ENCODE measurements at places on chromosomes 5 and 9.

DNA sequence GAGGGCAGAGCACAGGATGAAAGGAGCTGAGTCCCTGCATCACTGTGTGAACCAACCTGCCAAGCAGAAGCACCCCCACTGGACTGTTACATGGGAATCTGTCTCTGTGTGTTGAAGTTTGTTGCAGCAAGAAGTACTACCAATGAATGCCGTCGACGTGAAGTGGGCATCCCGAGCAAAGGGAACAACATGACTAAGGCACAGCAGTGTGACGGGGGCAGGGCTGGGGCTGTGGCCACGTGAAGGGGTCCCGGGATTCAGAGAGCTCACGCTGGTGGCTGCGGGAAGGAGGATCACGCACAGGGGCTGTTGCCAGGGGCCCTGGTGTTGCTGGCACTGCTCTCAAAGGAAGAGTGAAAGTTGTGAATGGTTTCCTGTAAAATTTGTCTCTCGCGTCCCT is 27.5 kb upstream of the GABBR2 start:
- no peak for DNase-seq

- DNase-seq, result peak; percentile 6
Measured at GRCh38 chr9:128457207-128457606, 1.4 kb downstream of the ODF2 start.

DNA sequence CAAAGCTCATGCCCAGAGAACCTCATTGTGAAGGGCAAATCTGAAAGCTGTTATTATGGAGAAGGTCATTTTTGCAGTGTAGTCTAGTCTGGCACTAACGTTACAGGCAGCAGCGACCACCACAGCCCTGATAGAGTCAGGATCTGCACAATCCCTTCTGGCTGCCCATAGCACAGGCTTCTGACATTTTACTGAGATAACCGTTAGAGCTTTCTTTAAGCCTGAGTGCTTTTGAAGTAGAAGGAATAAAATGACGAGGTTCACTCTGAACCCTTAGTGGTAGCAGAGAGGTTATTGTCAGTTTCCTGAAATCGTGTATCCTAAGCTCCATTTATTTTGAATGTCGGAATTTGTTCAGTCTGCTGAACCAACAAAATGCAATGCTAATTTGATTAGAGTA is 505.1 kb downstream of the CDH12 start:
- no peak for DNase-seq

GRCh38 chr5:89043676-89044075 is 160.7 kb upstream of the MEF2C start:
- no peak for DNase-seq

DNA sequence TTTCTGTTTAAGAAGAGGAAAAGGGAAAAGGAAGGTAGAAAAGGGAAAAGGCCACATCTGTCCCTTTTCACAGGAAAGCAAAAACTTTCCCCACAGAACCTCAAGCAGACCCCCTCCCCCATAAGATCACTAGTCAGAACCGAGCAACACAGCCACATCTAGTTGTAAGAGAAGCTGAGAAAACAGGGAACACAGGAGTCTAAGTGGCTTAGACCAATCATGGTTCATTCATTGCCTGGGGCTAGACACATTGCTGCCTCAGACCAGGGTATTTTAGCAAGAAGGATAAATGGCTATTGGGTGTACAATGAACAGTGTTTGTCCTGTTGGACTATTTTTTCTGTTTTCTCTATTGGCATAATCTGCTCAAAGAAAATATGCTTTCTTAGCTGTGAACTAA is 98.0 kb downstream of the ARL15 start:
- no peak for DNase-seq

GRCh38 chr5:72006361-72006760 is 100.9 kb upstream of the MAP1B start:
- no peak for DNase-seq

GRCh38 chr9:79633558-79633957 is 61.8 kb downstream of the TLE4 start:
- DNase-seq, result no peak

GRCh38 chr9:17065062-17065461 is 69.8 kb upstream of the CNTLN start:
- DNase-seq, result no peak

- DNase-seq, result no peak
Measured at GRCh38 chr5:132765311-132766019, 11.6 kb downstream of the SEPTIN8 start.

DNA sequence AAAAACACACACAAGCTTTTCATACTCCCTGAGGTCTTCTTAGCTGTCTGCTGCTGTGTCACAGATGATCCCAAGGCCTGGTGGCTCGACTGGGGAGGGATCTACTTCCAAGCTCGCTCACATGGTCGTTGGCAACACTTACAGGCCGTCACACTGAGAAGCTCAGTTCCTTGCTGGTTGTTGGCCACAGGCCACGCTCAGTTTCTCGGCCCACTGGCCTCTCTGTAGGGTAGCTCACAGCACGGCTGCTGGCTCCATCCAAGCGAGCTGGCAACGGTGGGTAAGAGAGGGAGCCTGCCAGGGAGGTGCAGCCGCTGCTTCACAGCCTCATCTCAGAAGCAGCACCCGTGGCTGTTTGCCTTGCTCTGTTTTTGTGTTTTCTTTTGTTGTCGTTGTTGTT is 43.8 kb upstream of the GFPT2 start:
- DNase-seq, result peak; percentile 72

GRCh38 chr5:26763215-26763614 is 275.2 kb downstream of the CDH9 start:
- DNase-seq, result no peak

DNA sequence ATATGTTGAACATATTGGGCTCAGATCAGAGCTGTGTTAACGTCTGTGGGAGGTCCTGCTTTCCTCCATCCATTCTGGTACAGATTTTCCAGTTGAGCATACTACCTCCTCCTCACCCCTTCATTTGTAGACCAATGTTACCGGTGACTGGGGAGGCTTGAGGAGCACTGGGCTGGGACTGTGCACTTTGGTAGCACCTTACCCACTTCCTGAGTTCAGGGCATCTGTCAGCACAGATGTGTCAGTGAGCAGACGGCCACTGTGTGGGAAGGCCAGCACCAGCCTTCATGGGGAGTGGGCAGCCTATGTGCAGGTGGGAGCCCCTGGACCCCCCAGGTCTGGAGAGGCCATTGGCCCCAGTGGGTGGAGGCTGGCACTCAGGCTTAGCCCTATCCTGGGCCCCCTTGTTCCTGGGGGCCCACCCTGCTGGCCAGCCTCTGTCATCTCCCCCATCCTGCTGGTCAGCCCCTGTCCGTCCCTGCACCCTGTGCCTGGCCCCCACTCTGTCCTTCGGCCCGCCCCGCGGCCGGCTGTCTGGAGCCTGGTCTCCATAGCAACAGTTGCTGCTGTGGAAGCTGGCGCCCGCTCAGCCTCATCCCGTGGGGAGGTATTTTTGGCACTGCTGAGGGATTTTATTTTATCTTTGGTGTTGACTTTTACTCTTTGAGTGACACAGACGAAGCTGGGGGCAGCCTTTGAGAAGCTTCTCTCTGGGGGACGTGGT is 21.3 kb downstream of the WNK2 start:
- DNase-seq, result no peak

DNA sequence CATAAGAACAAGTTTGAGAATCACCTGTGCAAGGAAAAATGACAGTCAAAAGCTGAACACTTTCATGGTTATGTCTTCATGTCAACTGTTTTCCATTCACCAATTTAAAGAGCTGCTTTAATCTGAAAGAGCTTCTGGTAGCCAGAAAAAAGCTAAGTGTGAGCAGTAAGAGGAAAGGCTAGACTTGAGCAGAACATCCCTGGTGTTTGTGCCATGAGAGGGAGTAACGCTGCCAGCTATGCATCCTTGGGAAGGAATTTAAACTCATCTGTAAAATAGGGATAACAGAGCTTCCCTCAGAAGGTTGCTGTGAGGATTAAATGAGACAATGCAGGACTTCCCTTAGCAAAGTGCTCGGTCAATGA is 193.7 kb downstream of the MAPKAP1 start:
- no peak for DNase-seq

GRCh38 chr5:163447191-163447590 is 9.8 kb downstream of the CCNG1 start:
- no peak for DNase-seq
